ENCODE measurements at places on chromosomes 4 and X. TPM values are rescaled to one million over a fixed set of nuclear protein-coding genes. Genes with fewer than 3 reads are reported as not detected.
A peak's percentile ranks its signal among the peaks of the same experiment; 100 is the strongest.

The EDNRA gene
- total RNA-seq: 6.1 TPM

The LRAT gene
- 0.27 TPM for total RNA-seq

The TMEM271 gene
- not detected for total RNA-seq

The SPANXC gene
- not detected for total RNA-seq

The INTS12 gene
- total RNA-seq: 24.7 TPM

The PUDP gene
- total RNA-seq: 21.9 TPM

The NPY5R gene
- total RNA-seq: not detected

The DMP1 gene
- total RNA-seq: not detected

The SLC9B2 gene
- 3.3 TPM for total RNA-seq

The BEND2 gene
- total RNA-seq: 0.12 TPM

The ZCCHC18 gene
- total RNA-seq: 0.30 TPM

DNA sequence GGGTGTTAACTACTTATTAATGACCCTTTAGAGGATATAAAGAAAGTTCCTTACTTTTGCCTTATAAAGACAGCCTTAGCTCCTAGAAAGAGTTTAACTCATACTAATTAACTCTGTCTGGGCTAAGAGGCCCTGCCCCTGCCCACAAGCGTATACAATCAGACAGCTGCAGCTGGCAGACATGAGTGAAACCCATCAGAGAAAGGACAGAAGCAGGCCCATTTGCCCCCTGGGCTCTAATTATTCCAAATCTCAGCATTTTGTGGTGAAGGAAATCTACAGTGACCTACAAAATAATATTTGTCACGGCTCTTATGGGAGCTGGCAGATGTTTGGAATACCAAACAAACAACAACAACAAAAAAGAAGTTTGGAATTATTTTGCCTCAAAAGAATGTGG lies 71.8 kb downstream of the CHRDL1 start:
- DNase-seq: no peak

DNA sequence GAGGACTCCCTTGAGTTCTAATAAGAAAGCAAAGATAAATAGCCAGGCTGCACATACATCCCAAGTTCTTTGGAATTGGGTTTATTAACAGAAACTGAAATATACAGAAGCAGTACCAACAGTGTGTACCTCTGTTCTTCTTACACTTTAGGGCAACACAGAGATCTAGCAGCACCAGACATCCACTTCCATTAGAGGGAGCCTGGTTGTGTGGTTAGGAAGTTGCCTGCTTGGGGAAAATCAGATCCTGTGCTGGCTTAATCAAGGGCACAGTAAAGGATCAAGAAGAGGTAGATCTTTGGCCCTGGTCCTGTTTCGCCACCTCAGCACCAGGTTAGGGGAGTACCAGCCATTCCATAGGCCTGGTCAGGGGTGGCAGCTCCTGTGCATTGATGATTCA lies 231.1 kb upstream of the ARHGAP24 start:
- no peak for DNase-seq

DNA sequence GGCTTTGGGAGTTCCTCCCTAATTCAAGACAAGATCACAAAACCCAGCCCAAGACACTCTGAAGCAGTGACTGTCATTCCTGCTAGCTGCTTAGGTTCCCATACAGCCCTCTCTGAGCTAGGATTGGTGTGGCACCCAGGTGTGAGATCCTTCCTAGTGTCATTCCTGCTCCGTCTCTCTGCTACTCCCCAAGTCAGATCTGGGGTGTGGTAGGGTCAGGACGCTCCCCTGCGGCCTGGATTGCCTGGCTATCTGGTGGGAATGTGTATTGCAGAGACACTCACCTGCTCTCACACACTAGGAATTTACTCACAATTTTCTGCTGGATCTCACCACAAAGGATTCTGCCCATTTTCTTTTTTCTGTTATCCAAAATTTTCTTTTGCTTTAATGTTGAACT lies 560.8 kb upstream of the ATOH1 start:
- DNase-seq: no peak

DNA sequence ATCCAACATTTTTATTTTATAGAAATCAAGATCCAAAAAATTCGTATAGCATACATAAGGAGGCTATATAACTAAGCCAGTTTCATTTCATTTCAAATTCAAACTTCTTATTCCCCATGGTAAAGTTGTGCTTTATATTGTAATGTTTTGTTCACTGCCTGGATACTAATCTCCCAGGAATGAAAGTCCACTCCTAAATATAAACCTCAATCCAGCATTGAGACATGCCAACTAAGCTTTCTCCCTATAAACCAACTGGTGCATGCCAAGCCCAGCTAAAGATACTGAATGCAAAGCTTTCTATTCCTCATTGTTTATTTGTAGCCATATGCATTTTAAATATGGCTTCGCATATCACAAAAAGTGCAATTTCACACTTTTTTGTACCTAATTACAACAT lies 63.8 kb upstream of the INPP4B start:
- no peak for DNase-seq

DNA sequence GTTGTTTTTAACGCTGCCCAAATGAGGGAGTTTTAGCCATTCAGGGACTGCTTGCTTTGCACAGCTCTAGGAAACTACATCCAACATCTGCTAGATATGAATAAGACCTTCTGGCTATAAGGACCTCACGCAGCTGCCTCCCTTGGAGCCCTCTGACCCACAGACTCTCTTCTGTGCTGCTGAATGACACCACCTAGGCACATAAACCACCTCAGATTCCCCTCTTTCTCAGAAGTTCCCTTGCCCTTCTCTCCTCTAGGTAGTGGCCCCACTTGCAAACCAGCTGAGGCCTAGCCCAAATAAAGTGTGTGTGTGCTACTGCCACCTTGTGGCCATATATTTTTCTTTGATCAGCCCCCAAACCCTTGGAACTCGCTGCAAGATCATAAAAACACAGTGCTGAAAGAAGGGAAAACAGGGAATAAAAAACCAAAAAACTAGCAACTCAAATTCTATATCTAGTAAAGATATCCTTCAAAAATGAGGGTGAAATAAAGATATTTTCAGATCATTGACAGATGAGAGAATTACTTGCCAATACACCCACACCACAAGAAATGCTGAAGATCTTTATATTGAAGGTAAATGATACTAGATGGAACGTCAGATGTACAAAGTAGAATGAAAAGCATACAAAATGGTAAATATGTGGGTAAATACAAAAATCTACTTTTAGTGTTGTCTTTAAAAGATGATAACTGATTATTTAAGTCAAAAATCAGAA lies 265.9 kb downstream of the ADAMTS3 start:
- peak; percentile 20 for DNase-seq

GRCh38 chr4:158818560-158819140 lies 49.8 kb downstream of the FNIP2 start:
- no peak for DNase-seq

GRCh38 chr4:176360446-176360845 lies 40.7 kb downstream of the SPCS3 start:
- no peak for DNase-seq

- DNase-seq: no peak
Observed at GRCh38 chrX:123588723-123589122, 144.1 kb downstream of the THOC2 start.

GRCh38 chrX:81202456-81202819 lies 536 bp downstream of the SH3BGRL start:
- no peak for DNase-seq

- no peak for DNase-seq
Observed at GRCh38 chr4:86523333-86523732, 70.8 kb upstream of the PTPN13 start.

GRCh38 chr4:20805716-20806115 lies 105.5 kb downstream of the PACRGL start:
- no peak for DNase-seq

DNA sequence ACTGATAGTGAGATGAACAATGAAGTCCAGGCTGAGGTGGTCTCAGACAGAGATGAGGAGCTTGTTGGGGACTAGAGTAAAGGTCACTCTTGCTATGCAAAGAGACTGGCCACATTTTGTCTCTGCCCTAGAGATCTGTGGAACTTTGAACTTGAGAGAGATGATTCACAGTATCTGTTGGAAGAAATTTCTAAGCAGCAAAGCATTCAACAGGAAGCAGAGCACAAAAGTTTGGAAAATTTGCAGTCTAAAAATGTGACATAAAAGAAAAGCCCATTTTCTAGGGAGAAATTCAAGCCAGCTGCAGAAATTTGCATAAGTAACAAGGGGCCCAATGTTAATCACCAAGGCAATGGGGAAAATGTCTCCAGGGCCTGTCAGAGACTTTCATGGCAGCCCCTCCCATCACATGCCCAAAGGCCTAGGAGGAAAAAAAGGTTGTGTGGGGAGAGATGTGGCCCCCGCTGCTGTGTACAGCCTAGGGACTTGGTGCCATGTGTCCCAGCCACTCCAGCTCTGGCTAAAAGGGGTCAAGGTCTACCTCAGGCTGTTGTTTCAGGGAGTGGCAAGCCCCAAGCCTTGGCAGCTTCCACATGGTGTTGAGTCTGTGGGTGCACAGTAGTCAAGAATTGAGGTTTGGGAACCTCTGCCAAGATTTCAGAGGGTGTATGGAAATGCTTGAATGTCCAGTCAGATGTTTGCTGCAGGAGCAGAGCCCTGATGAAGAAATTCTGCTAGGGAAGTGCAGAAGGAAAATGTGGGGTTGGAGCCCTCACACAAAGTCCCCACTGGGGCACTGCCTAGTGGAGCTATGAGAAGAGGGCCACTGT lies 262.8 kb downstream of the DKK2 start:
- no peak for DNase-seq

GRCh38 chr4:107863850-107864371 lies 39.2 kb downstream of the SGMS2 start:
- DNase-seq: peak; percentile 63

DNA sequence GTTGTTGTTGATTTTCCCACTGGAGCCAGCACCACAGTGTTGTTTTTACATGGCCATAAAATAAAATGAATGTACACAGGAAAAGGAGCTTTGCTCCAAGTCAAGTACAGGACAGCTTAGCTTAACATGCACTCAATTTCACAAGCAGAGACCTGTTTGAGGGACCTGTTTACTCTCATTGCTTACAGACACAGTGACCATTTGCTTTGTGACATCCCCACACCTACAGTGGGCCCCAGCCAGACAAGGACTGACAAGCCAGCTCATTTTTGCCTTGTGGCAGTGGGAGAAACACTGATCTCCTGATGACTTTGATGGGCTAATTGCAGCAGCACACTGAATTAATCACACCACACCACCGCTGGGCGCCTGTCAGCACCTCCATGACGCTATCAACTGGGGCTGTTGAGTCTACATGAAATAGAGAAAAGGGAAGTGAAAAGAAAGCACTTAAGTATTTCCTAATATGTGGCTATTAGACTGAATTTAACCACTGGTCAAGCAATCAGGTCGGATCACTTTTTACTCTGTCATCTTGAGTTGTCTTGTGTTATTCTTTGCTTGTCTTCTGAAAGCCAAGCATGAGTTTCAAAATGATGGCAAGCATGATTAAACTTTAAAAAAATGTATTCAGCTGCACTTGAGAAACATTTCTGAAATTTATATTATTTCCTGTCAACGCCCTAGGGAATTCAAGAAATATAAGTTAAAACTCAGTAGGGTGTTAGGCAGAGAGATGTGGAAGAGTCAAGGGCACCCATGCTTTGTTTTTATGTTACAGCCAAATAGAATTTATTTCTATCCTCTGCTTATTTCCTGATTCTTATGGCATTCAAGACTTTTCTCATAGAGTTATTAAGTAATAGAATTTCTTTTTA lies 557.7 kb downstream of the RAB28 start:
- no peak for DNase-seq

- no peak for DNase-seq
Observed at GRCh38 chr4:26812049-26812714, 48.5 kb upstream of the STIM2 start.

- no peak for DNase-seq
Observed at GRCh38 chrX:147403040-147403439, 508.7 kb upstream of the FMR1 start.

GRCh38 chrX:29617725-29618124 lies 597.6 kb upstream of the MAGEB2 start:
- no peak for DNase-seq

GRCh38 chr4:128454281-128454871 lies 166.8 kb upstream of the PGRMC2 start:
- peak; percentile 80 for DNase-seq

- no peak for DNase-seq
Observed at GRCh38 chr4:41933997-41934503, 1.2 kb upstream of the TMEM33 start.

DNA sequence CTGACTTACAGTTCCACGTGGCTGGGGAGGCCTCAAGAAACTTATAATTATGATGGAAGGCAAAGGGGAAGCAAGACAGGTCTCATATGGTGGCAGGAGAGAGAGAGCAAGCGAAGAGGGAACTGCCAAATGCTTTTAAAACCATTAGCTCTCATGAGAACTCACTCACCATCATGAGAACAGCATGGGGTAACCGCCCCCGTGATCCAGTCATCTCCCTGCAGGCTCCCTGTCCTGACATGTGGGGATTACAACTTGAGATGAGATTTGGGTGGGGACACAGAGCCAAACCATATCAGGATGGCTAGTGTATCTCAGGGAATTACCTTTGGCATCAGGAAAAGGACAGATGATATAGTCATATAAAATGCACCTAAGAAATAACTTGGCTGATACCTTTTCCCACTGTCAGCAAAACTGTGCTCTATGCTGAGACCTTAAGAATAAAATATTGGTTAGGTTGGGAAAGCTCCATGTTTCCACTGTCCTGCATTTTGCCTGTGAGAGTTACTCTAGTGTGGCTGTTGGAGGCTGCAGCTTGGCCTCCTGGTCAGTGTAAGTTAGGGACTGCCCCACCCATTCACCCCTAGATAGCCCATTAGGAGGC lies 110.3 kb downstream of the UCHL1 start:
- no peak for DNase-seq

All from left ventricle myocardium superior (tissue), 1 donor.